ENCODE measurements at places on chromosomes 2 and 18. TPM values are rescaled to one million over a fixed set of nuclear protein-coding genes. Genes with fewer than 3 reads are reported as not detected.

RIT2 gene
- 0.35 TPM for total RNA-seq

SLC16A14 gene
- total RNA-seq: 10.1 TPM

EVX2 gene
- total RNA-seq: not detected

WDR75 gene
- 48.3 TPM for total RNA-seq

FIGN gene
- 6.1 TPM for total RNA-seq

CAPN14 gene
- 0.12 TPM for total RNA-seq

EML6 gene
- 21.1 TPM for total RNA-seq

ARHGAP25 gene
- 10.8 TPM for total RNA-seq

CFC1 gene
- not detected for total RNA-seq

GPC1 gene
- 42.0 TPM for total RNA-seq

PIAS2 gene
- 37.4 TPM for total RNA-seq

MDH1B gene
- total RNA-seq: 7.0 TPM

SCN3A gene
- total RNA-seq: 0.76 TPM

CD207 gene
- not detected for total RNA-seq

GAL3ST2 gene
- 0.82 TPM for total RNA-seq

C2orf80 gene
- not detected for total RNA-seq

ZAP70 gene
- 4.3 TPM for total RNA-seq

CMPK2 gene
- 7.6 TPM for total RNA-seq

SLC5A7 gene
- 0.53 TPM for total RNA-seq

TXNL4A gene
- total RNA-seq: 38.7 TPM

TDRD15 gene
- total RNA-seq: 0.06 TPM

IL37 gene
- total RNA-seq: not detected

PCARE gene
- 0.18 TPM for total RNA-seq

RTKN gene
- total RNA-seq: 55.7 TPM

Data from metanephros (tissue), 2 donors.